ENCODE measurements at places on chromosomes 2 and 18. TPM values are rescaled to one million over a fixed set of nuclear protein-coding genes. Genes with fewer than 3 reads are reported as not detected.

RAPGEF4 gene
- 1.7 TPM for polyA plus RNA-seq

PJVK gene
- polyA plus RNA-seq: 1.6 TPM

KLHL41 gene
- polyA plus RNA-seq: not detected

STAT4 gene
- polyA plus RNA-seq: 0.30 TPM

LYG2 gene
- 0.99 TPM for polyA plus RNA-seq

MPP4 gene
- 0.09 TPM for polyA plus RNA-seq

ROCK1 gene
- polyA plus RNA-seq: 42.8 TPM

C2orf72 gene
- 0.37 TPM for polyA plus RNA-seq

PCBP1 gene
- 400 TPM for polyA plus RNA-seq

C1QL2 gene
- 0.87 TPM for polyA plus RNA-seq

CHRNG gene
- polyA plus RNA-seq: not detected

IL1B gene
- polyA plus RNA-seq: not detected

ALK gene
- not detected for polyA plus RNA-seq

OTOS gene
- polyA plus RNA-seq: 0.40 TPM

POTEC gene
- not detected for polyA plus RNA-seq

LRP1B gene
- 0.15 TPM for polyA plus RNA-seq

BCL2 gene
- 1.1 TPM for polyA plus RNA-seq

RBM44 gene
- 0.21 TPM for polyA plus RNA-seq

SERPINB12 gene
- polyA plus RNA-seq: not detected

CPO gene
- 0.90 TPM for polyA plus RNA-seq

ADD2 gene
- 34.6 TPM for polyA plus RNA-seq

RSAD2 gene
- polyA plus RNA-seq: not detected

ANKRD29 gene
- 36.6 TPM for polyA plus RNA-seq

GAREM1 gene
- polyA plus RNA-seq: 2.4 TPM

SERPINB4 gene
- polyA plus RNA-seq: 2.3 TPM

SERPINB10 gene
- polyA plus RNA-seq: not detected
